ENCODE measurements at places on chromosomes 16 and 17. TPM values are rescaled to one million over a fixed set of nuclear protein-coding genes. Genes with fewer than 3 reads are reported as not detected.
A peak's percentile ranks its signal among the peaks of the same experiment; 100 is the strongest.

- DNase-seq = peak; percentile 99
Measured at GRCh38 chr16:13110124-13110796, 208.9 kb downstream of the SHISA9 start.

DNA sequence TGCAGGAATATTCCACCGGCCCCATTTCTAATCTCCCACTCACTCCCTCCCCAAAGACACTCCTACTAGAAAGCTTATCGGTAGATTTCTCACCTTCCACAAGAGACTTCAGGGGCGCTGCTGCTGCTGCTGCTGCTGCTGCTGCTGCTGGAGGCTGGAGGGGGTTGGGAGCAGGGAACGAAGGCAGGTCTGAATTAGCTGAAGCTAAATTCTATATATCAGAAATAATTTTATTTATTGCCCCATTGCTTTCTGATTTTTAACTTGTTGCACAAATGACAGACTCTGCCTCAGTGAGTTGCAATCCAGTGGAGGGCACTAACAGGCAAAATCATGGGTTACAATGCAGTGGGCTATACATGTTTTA lies 25.8 kb upstream of the HLF start:
- DNase-seq = peak; percentile 44

DNA sequence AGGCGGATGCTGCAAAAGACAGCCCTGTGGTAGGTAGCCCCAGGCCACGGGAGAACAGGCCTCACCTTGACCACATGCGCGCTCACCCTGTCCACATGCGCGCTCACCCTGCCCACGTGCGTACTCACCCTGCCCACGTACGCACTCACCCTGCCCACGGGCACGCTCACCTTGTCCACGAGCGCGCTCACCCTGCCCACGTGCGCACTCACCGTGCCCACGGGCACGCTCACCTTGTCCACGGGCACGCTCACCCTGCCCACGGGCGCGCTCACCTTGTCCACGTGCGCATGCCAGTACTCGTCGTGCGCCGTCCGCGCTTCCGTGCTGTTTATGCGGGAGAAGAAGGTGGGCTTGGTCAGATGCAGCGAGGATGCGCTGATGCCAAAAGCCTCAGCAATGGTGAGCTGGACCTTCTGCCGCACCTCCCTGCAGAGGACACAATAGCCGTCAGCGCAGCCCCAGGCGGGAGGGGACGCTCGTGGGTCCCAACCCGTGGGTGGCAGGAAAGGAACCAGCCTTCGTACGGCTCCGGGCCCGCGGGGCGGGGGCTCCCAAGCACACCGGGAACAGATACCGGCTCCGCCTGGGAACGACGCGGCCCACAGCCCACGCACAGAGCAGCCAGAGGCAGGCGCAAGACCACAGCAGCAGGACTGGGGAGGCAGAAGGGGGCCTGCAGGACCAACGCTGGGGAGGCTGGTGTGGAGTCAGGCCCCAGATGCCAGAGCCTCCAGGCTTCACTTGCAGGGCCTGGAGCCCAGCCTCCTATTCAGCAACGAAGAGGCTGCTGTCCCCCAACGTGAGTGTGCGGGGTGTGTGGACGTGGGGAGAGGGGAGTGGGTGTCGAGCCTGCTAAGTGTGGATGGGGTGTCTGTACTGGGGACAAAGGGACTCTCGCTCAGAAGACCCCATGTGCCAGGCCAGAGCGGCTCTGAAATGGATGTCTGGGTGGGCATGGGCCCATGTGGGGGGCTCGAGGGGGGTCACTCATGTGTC lies 14.2 kb upstream of the HEXD start:
- DNase-seq = no peak

GRCh38 chr16:14310519-14310991 lies 239.4 kb downstream of the MRTFB start:
- DNase-seq = peak; percentile 51

DNA sequence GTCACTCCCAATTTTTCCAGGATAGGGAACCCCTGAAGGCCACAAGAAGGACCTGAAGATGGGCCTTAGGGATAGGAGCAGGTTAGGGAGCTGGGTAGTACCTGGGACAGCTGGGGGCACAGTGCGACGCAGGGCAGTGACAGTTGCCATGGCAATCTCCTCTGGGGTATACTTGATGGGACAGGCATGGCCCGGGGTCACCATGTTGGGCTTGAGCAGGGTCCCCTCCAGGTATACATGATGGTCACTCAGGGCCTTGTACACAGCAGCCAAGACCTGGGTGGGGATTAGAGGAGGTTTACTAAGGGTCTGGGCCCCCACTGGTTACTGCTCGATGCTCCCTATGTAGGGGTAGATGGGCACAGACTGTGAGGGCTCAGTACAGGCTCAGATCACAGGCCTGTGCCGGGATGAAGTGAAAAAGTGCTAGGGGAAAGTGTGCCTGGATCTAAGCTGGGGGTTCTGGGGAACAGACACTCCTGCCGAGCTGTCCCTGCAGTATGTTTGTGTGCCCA lies 2.7 kb downstream of the ALDOC start:
- DNase-seq = no peak

DNA sequence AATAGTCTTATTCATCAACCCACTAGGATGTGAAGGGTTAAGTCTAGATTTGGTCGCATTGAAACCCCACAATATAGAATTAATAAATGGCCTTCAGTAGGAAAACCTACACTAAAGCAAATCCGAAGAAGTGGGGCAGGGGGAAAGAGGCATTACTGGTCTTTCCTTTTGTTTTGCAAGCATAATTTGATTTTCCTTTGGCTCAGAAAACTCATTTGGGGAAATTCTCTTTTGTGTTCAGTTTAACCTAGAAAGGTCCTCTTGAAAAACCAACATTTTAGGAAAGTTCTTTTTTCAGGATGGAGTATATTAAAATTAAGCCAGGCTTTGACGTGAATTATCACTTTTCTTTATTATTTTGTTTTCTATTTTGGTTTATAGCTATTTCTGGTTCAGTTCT lies 31.7 kb downstream of the ERCC4 start:
- no peak for DNase-seq

- DNase-seq = no peak
Measured at GRCh38 chr17:78716814-78717393, 65.2 kb downstream of the CYTH1 start.

DNA sequence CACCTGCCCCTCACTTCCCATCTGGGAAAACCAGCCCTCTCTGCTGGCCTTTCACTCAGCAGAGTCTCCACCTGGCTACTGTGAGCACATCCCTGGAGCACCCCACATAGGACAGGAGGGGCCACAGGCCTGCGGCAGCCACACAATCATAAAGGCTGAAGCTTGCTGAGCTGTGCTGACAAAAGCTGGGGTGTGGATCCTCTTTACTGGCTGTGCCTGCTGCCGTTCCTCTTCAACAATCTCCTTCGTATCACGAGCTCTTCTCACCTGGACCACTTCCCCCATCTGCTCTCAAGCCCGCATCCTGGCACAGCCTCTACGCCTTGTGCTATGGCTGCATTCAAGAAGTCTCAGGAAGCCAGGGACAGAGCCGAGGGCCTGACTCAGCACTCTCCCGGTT lies 86.1 kb downstream of the ZNF778 start:
- DNase-seq = no peak

- DNase-seq = no peak
Measured at GRCh38 chr16:84048871-84049270, 6.3 kb upstream of the SLC38A8 start.

- no peak for DNase-seq
Measured at GRCh38 chr17:50394711-50395110, 2.6 kb downstream of the LRRC59 start.

GRCh38 chr16:69306031-69306430 lies 5.1 kb upstream of the VPS4A start:
- no peak for DNase-seq

DNA sequence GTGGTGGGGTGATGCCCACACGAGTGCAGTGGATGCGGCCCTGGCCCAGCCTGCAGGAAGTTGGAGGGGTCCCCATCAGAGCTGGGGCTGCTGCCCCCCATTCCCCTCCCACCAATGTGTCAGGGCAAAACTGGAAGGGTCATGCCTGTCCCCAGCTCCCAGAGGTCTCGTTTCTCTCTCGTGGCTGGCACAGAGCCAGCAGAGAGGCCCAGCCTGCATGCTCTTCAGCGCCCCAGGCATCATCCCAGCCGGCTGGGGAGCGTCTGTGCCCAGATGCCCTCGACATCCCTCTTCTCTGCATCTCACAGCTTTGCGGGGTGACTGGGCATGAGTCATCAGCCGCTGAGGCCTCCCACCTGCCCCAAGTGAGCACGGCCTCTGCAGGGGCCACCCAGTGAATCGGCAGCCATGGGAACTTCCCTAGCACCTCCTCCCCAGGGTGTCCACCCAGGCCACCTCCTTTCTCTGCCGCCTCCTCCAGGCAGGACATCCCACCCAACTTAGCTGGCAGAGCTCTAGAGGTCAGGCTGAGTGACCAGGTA lies 9.8 kb upstream of the CSNK1D start:
- DNase-seq = no peak

- no peak for DNase-seq
Measured at GRCh38 chr17:14116263-14117024, 47.1 kb downstream of the COX10 start.

DNA sequence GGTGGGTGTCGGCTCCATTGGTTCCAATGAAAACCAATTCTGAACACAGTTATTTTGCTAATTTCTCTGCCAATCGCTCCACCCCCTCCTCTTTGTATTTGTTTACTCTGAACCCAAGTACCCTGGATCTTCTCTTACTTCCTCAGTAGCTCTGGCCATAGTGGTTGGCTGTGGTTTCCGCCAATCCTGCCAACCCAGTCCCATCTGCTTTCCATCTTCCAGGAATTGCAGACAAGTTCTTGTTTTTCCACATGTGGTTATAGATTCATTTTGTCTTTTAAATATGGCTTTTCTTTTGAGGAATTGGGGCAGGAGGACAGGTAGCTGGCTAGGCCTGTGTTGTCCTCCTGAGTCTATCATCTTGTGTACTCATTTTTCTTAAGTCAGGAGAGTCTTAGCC lies 92.0 kb downstream of the CYLD start:
- DNase-seq = no peak

GRCh38 chr17:40319651-40320540 lies 10.9 kb downstream of the RARA start:
- no peak for DNase-seq

The TNFSF12 gene
- 6.3 TPM for polyA plus RNA-seq

The FAM117A gene
- polyA plus RNA-seq = 22.0 TPM

The CD300E gene
- polyA plus RNA-seq = not detected

The PLLP gene
- polyA plus RNA-seq = 127 TPM

The ST6GALNAC2 gene
- 0.12 TPM for polyA plus RNA-seq

The RTN4RL1 gene
- polyA plus RNA-seq = not detected

The OTOP3 gene
- polyA plus RNA-seq = not detected

The C1QBP gene
- 143 TPM for polyA plus RNA-seq

The TPSAB1 gene
- polyA plus RNA-seq = 0.12 TPM

The ADAMTS18 gene
- 0.01 TPM for polyA plus RNA-seq

The CD300H gene
- not detected for polyA plus RNA-seq

The KCTD11 gene
- 2.6 TPM for polyA plus RNA-seq

The GAS2L2 gene
- not detected for polyA plus RNA-seq

The TEKT5 gene
- 0.25 TPM for polyA plus RNA-seq

The ABCC6 gene
- polyA plus RNA-seq = 82.4 TPM

Measured in HepG2 (cell line).